Posterior cingulate gyrus (tissue), 11 donors: ENCODE measurements at places on chromosomes 3 and 15.

DNA sequence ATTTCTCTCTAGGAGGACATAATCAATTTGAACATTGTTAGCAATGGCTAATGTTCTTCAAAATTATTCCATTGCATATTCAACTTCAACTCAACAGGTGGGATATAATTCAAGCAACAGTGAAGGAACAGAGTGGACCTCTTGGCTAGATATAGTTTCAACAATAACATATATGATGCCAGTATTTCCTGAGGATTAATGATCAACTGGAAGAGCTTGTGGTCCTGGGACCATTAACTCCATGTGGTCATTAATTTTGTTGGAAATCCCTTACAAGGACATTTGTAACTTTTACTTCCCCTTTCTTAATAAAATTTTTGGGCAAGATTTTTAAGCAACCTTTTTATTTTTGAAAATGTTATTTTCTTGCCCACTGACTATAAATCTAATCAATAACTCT lies 54.3 kb upstream of the ROBO2 start:
- no peak for DNase-seq

- no peak for DNase-seq
These were observed 979.1 kb downstream of the MCTP2 start for GRCh38 chr15:95210436-95210981.

GRCh38 chr15:25056484-25057425 lies 102.0 kb downstream of the SNRPN start:
- no peak for DNase-seq

DNA sequence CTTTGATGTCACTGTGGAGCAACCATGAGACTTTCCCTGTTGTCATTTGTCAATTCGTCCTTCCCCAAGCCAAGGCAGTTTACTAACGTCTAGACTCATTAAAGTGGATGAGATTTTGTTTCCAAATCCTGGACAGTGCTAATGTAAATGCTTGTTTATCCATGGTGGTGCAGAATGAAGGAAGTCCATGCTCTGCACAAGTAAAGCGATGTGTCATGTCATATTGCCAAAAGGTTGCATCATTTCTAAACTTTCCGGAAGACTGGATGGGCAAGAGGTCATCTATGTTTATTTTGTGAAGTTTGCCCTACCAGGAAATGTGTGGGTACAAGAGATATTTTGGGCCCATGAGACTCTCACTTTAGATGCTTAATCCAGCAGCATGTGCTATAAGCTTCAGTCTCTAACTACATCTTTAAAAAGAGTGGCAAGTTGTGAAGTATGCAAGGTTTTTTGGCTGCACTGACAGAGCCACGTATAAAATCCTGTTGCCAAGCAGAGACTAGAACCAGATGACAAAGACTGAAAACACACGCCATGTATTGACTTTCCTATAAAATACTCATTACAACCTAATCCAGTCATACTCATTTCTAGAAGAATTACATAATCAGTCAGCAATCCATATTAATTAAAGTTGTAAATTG lies 72.1 kb upstream of the FNDC3B start:
- DNase-seq: no peak

DNA sequence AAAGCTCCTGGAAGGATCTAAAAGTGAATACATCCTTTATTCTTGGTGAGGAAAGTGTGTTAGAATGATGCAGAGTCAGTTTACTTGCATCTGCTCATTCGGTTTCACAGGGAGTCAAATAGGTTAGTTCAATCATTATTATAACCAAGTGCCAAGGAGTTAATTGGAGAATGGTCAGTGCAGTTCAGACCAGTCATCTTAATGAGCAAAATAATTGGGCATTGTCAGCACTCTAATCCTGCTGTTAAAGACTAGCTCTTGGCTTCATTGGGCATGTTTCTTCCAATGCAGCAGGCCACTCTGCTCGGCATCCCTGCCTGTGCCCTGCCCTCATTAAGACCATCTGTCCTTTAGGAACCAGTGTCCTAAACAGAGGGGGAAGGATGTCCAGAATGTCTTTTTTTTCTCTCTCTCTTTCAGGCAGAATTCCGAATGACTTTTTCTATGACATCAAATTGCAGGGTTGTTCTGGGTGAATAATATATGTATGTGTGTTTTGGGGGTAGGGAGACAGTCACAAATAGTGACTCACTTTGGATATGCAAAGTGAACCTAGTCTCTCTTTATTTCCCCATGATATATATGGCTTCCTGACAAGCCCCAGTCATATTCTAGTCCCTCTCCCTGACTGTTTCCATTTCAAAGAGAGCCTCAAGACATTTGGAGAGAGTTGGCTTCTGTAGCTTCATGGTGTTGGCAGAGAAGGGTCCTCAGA lies 205.4 kb upstream of the TRIM42 start:
- DNase-seq: no peak

DNA sequence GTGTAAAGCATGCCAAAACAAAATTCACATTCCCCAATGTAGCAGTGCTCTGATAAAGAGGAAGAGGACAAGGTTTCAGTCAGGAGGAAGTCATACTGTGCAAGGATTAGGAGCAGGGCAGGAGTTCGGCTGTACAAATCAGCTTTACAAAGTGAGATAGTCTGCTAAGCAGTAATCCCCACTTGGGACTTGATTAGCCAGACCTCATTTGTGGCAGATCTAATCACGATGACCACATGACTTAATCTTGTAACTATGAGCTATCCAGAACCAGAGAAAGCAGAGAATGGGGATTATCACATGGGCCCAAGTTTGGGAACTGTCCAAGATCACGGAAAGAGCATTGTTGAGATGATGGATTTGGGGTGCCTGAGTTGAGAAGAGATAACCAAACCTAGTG lies 7.8 kb downstream of the DCBLD2 start:
- DNase-seq: no peak

DNA sequence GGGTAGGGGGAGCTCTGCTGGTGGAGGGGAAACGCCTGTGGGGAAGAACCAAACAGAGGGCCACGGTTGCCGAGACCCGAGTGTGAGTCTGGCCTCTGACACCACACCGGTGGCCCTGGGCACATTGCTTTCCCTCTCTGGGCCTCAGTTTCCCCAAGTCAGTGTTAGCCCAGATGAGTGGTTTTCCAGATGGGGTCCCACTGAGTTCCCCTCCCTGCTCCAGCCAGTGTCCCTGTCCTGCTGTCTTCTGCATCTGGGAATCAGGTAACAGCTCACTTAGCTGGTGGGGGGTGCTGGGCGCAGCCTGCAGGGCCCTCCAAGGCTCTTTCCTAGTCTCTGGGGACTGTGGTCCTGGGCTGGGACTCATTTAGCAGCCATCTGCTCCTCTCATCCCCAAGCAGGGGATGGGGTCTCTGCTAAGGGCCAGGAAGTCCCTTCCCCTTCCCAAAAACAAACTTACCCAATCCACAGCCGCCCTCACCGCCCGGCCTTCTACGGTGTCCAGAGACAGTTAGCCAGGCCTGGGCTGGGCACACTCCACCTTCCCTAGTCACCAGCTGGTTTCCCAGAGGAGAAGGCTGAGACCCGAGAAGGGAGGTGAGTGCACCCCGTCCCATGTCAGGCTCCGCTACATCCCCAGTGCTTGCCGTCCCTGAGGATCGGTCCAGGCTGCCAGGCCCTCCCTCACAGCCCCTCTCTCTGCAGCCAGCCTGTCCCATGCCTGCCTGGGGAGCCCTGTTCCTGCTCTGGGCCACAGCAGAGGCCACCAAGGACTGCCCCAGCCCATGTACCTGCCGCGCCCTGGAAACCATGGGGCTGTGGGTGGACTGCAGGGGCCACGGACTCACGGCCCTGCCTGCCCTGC lies 676 bp downstream of the GP9 start:
- DNase-seq: no peak

DNA sequence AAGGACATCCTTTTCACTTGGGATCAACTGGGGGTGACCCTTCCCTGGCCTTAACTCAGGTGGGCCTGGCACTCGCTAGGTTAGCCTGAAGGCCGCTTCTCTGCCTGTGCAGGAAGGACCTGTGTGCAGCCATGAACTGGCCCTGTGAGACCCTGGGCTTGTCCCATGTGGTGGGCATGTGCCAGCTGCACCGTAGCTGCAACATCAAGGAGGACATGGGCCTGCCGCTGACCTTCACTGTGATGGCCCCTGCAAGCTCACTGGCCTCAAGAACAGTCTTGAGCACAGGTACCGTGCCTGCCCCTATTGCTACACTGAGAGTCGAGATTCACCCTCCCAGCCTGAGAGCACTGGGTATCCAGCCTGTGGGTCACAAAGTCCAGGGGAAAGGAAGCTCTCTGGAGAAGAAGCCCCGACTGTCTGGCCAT lies 43.0 kb downstream of the SAXO2 start:
- DNase-seq: no peak
